ENCODE measurements at places on chromosomes 2 and 18.

- DNase-seq = no peak
These were observed 53.9 kb downstream of the TNFRSF11A start for GRCh38 chr18:62379051-62379450.

GRCh38 chr18:42264497-42264896, 309.5 kb downstream of the PIK3C3 start:
- DNase-seq = no peak

DNA sequence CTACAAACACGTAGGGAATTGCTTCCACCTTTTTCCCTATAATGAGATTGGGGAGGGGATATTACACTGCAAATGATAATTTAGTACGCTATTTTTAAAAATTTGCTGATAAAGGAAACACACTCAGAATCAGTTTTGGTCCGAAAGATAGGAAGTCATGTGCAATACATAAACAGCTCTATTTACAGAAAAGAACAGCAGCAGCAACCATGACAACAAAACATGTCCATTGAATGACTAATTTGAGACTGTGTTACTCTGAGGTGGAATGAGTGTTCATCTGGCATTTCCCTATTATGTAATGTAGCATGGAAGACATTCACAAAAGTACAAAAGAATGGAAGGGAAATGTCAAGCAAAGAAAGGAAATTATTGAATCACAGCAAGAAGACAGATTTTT, 337.2 kb downstream of the NBAS start:
- no peak for DNase-seq

- no peak for DNase-seq
These were observed 125.2 kb upstream of the COL3A1 start for GRCh38 chr2:188848887-188849435.

DNA sequence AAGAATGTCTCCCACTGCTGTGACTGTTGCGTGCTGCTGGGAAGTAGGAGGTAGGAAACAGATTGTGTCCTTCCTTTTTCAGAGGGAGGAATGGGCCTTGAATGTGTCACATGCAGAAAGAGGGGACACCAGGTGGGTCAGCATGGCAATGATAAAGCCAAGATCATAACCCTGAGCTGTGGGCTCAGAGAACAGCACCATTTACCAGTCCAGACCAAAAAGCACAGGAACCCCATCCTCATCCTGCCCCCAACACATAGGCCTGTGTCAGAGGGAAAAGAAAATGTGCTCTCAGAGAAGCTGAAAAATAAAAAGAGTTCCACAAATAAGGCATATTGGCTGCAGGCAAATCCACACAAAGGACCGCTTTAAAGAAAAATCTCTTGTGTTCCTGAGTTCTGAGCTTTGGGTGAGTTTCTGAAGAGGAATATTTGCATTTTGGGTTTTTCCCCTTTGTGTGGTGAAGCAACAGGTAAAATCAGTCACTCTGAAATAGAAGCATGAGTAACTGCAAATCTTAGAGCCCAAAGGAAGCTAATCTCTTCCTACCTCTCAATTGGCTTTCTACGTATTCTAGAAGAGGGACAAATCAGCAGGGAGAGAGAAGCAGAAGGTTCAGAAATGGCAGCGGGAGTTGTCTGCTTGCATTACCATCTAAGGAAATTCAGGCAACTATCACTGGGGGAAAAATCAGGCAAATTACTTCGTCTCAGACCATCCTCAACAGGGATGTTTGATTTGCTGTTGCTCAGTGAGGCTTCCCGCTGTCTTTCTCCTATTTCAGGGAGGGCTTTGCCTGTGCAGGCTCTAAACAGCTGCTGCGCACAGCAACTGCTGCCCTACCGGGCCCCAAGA, 106.8 kb downstream of the BCL11A start:
- DNase-seq = no peak

GRCh38 chr2:176461809-176462670, 192.8 kb downstream of the MTX2 start:
- DNase-seq = no peak

DNA sequence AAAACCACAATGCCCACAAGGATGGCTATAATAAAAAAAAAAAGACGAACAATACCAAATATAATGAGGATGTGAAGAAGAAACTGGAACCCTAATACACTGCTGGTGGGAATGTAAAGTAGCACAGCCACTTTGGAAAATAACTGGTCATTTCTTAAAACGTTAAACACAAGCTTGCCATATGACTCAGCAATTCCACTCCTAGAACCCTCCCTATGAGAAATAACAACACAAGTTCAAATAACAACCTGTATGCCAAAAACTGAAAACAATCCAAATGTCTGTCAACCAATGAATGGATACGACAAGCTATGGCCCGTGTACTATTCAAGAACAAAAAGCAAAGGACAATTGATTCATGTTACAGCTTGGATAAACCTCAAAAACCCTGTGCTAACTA, 7.0 kb upstream of the ALPK2 start:
- no peak for DNase-seq

DNA sequence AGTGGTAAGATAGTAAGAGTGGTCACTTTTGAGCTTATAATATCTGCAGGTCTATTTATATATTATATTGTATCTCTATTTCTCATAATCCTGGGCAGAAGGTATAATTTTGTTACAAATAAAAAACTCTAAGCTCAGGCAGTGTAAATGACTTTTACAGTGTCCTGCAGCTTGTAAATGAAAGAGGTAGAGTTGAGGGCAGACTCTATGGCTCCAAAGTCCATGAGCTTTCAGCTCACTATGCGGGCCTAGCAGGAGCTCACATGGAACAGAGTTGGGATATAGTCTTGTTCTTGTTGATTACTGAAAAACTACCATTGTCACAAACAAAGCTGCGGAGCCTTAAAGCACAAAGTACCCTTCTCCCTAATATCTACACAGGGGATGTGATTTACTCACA, 361.4 kb downstream of the LNPK start:
- no peak for DNase-seq

DNA sequence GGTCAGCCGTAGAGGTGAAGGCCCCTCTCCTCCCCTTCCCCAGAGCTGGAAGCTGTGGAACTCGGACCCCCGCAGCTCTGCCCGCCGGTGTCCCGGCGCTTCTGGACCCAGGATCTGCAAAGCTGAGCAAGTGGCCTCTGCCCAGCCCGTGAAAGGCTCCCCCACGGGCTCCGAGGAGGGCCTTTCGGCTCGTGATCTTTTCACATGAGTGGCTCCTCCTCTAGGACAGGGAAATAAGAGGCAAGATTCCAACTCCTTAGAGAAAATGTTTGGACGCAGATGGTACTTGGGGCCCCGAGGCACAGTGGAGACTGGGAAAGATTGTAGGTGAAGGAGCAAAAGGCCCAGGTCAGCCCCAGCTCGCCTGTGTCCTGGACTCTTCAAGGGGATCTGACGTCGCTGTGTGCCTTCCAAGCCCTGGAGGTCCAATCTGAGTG, 48.2 kb upstream of the SP3 start:
- no peak for DNase-seq

DNA sequence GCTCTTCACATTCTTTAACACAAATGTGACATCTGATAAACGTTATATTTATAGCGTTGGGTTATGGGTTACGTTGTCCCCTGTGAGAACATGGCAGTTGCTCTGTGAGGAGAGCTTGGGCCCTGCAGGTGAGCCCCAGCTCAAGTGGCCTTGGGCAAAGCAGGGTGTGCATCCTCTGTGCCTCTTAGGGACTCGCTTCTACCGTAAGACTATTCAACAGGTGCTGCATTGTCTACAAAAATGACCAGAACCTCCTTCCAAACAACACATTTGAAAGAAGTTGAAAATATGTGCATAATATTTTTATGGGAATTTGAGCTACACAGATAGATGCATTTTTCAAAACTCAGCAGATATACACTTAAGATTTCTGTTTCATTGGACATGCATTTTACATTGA, 16.4 kb upstream of the CHMP1B start:
- DNase-seq = no peak

DNA sequence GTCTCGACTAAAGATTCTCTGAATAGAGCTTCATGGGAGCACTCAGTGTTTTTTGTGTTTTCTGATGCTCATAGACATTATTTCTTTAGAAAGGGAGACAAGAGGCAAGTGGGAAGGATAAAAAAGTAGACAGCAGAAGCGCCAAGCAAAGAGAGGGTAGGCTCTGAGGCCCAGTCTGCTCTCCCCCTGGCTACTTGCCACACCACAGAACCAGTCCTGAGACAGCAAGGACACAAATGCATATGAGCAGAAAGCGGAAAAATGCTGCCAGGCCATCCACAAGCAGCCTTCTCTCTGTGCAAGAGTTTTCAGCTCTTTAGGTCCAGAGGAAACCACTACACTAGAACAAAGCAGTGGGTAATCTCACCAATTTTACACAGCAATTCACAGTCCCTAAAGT, 285.4 kb downstream of the ZNF521 start:
- no peak for DNase-seq

- no peak for DNase-seq
These were observed 11.4 kb downstream of the RAB31 start for GRCh38 chr18:9719421-9719981.

GRCh38 chr2:241224018-241224850, 35.8 kb downstream of the ANO7 start:
- DNase-seq = no peak

GRCh38 chr2:18474700-18475099, 85.8 kb downstream of the RDH14 start:
- DNase-seq = no peak

GRCh38 chr2:96484091-96484490, 21.1 kb downstream of the NEURL3 start:
- no peak for DNase-seq
